Stimulated activated CD8-positive, alpha-beta memory T cell treated with anti-CD3 and anti-CD28 coated beads, Interleukin-7, amount 100 ng/mL, for 1 hour (primary cell): ENCODE measurements at places on chromosomes 2 and 18.
A peak's percentile ranks its signal among the peaks of the same experiment; 100 is the strongest.

- DNase-seq: peak; percentile 34
These were observed 45.5 kb downstream of the DDX1 start for GRCh38 chr2:15636972-15637785.

GRCh38 chr18:36309436-36310391, 12.2 kb downstream of the FHOD3 start:
- no peak for DNase-seq

DNA sequence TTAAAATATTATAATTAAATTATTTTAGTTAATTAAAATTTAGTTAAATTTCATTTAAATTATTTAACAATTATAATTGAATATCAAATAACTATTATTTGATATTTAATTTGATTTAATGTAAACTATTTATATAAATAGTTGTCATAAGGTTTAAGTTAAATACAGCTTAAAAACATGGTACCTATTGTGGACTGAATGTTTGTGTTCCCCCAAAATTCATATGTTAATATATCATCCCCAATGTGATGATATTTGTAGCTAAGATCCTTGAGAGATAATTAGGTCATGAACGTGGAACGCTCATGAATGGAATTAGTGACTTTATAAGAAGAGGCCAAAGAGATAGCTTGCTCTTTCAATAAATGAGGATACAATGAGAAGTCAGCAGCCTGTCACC, 505.7 kb upstream of the LRATD1 start:
- DNase-seq: no peak

DNA sequence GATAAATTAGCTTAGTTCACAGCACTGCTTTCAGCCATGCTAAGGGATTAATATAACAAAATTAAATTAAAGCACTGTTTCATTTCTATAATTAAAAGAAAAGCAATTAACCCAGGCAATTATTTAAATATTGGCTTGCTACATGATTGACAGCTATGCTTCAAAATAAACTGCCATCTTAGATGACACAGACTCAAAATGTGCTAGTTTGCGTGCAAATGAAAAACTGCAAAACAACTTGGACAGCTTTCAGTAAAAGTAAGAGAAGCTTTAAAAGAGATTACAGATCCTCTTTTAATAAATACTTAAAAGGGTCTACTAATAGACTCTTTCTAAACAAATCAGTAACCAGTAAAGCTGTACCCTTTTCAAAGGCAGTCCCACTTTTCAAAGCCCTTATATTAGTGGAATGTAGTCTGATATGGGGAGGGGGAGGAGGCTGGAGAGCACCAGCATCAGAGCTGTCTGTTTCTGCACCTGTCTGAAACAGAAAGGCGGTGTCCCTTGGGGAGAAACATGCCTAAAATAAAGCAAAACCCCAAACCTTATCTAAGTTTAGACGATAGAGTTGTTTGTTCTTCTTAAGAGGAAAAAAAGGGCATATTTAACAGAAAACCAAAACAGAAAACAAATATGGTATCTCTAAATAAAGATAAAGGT, 20.8 kb downstream of the EIF2AK3 start:
- DNase-seq: no peak

DNA sequence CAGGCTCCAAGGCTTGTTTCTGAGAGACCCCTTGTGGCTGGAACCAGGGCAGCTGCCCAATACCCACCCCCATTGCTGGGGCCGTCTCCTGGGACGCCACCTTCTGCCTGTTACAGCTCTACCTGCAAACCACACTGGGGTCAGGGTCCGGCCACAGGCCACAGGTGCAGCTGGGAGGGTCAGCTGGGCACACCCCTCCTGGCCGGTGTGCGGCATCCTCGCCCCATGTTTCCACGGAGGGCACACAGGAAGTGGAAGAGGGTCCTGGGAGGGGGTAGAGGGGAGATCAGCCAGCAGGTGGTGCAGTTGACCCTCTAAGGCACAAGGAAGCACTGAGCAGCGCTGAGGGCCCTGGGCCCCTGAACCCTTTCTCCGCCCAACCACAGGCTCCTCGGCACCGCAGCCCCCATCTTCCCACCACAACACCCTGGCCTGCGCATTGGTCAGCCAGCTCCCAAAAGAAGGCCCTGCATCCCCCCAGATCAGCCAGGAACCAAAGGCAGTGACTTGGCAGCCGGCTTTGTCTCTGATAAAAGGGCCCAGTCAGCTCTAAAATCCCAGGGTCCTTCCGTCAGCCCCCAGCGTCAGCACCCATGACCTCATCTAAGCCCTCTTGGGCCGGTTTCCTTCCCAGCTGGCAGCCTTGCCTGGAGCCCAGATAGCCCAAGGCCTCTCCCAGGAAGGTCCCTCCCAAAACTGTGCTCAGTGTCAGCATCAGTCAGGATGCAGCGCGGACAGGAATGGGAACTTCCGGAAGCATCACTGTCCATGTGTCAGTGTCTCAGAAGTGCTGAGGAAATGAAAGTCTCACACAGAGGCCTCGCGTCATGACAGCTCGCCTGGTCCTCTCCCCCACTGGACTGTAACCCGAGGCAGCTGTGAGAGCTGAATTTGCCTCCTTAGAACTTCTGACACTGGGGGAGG, 1.7 kb downstream of the ERFE start:
- no peak for DNase-seq

DNA sequence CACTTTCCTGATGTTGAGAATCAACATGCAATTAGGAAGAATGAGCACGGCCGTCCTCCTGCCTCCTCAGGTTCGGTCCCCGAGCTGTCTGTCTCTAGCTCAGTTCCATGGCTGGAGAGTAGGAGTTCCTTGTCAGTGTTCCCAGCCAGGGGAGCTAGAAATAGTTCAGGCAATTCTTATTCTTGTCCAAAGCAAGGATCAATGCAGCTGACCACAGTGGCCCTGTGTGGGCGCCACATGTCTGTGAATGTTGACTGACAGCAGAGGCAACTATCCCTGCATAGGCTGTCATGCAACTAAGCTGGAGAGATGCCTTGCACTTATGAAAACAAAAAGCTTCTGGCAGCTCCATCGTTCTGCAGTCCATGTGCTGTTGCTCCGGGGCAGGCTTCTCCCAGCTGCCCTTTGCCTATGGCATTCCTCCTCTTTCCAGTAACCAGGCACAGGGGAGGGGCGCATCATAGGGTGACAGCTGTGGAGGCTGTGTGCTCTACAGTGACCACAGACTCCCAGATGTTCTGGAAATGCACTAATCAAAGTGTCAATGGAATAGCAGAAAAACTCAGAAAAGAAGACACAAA, 58.7 kb downstream of the PDCL3 start:
- no peak for DNase-seq

- DNase-seq: no peak
These were observed 172.2 kb upstream of the RASGRP3 start for GRCh38 chr2:33304032-33304864.

DNA sequence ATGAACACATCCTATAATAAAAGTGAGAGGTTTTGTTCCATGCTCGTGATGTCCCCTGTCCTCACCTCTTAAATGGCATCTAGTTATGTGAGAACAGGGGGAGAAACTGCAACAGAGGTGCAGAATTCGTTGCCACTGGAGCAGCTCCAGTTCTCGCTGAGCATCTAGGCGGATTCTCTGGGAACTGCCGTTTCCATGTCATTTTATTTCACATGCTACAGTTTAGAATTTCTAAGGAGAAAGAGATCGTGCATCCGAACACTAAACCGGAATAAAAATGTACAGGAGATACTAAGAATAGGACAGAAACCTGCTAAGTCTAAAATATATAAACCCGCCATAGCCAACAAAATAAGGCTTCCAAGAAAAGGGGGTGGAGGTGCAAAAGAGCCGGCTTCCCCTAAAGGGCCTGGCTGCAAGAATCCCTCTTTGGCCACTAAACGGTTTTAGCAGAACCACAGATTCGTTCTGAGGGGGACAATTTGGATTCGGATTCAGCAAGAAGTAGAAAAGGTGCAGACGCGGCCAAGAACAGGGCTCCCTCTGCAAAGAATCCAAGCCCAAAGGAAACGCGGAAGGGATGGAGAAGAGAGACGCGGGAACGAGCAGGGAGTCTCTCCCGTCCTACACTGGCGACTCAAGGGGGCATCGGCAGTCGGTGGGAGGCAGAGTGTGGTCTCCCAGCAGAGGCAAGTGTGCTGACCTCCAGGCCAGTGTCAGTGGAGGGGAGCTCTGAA, 1.3 kb downstream of the TMEM163 start:
- DNase-seq: no peak

DNA sequence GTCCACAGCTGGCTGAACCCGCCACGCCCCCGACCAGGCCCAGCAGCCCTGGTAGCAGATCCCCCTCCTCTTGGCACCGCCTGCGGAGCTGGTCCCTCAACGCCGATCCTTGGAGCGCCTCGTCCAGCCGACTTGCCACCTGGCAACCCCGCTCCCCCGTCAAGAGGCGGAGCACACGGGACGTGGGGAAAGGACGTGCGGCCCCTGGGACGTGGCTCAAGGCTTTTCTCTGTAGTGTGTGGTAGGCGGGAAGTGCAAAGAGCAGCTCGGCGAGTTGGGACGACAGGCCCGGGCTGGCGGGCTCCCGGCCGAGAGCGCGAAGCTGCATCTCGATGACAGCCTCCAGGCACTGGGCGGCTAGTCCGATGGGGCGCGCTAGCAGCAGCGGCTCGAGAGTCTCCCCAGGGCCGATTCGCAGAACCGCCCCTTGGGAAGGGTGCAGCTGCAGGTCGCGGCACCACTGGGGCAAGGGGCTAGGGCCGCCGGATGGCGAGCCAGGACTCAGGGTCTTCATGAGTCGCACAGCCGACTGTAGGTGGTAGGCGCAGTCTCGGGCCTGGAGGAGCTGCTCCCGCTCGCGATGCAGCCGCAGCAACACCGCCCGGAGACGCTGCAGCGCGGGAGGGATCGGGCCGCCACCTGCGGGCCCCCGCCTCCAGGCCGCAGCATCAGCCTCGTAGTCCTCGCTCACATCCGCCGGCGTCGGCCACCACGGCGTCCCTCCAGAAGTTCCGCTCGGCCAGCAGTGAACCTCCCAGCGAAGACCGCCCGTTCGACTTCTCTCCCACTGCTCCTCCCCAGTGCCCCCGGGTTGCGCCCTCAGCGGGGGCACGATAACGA, 617 bp downstream of the CCDC142 start:
- DNase-seq: no peak

GRCh38 chr2:33292063-33292462, 184.4 kb upstream of the RASGRP3 start:
- no peak for DNase-seq

DNA sequence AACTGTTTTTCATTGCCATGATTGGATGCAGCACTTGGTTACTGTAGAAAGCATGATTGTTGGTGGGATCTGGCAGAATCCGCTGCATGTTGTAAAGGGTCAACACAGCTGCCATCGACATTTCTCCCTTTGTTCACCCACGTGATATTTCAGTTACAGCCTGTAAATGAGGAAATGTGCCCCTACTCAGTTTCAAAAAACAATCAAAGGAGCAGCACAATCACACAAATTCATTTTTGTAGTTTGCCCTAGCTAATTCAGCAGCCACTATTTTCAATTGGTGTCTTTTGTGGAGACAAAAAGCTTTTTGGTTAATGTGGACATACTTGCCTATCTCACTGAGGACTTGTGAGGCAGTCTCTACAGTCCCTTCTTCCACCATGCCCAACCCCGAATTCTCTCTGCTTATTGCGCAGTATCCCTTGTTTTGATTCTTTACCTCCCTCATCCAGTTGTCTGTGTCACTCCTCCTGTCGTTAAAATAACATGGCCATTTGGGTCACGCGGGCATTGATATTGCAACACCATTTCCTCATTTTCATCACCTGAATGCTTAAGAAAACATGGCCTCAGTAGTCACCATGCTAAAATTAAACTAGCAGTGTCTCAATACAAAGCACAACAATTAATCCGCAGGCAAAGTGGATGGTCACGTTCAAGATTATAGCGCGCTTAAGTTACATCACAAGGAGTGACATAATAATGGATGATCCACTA, 6.4 kb upstream of the PROC start:
- no peak for DNase-seq

- no peak for DNase-seq
These were observed 249.0 kb upstream of the TANK start for GRCh38 chr2:160911258-160911657.

- no peak for DNase-seq
These were observed 37.0 kb upstream of the ATP5MC3 start for GRCh38 chr2:175218551-175218950.

GRCh38 chr2:201980389-201980821, 53.2 kb upstream of the FZD7 start:
- DNase-seq: no peak

GRCh38 chr2:3626118-3626811, 31.4 kb downstream of the COLEC11 start:
- DNase-seq: no peak

GRCh38 chr2:181924336-181924735, 32.8 kb downstream of the ITPRID2 start:
- DNase-seq: no peak

GRCh38 chr18:12879840-12880540, 4.0 kb downstream of the PTPN2 start:
- DNase-seq: no peak

GRCh38 chr2:159744363-159744762, 32.1 kb downstream of the MARCHF7 start:
- DNase-seq: no peak

- no peak for DNase-seq
These were observed 535.7 kb upstream of the CHAC2 start for GRCh38 chr2:53231908-53232307.

DNA sequence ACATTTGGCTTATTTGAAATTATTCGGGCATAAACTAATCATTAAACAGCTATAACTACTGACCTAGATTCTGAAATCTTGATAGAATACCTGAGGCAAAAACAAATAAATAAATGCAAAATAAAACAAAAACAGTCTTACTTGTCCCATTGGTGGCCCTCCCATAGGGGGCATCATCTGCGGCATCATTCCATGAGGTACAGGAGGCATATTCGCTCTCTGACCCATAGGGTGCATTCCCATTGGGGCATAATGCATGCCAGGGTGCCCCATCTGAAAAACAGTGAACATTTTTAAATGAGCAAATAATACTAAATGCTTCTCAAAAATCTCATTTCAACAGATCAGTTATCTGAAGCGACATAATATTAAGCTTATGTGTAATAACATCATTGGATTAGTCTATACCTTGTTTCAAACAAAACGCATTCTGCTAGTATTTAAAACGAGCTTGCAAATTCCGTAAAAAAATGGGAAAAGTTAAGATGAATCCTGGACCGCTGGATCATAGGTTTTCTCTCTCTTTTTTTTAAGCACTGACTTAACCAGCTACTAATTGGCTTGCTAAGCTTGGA, 1.3 kb downstream of the PRPF40A start:
- DNase-seq: no peak

- DNase-seq: no peak
These were observed 11.8 kb downstream of the TBR1 start for GRCh38 chr2:161427664-161428587.

- no peak for DNase-seq
These were observed 374.3 kb downstream of the SLC4A3 start for GRCh38 chr2:220001751-220002150.
